Pericardium fibroblast (primary cell): ENCODE measurements at places on chromosomes 7 and 10. TPM values are rescaled to one million over a fixed set of nuclear protein-coding genes. Genes with fewer than 3 reads are reported as not detected.

SPDYE16 gene
- total RNA-seq: not detected in 2 replicates

MACROH2A2 gene
- total RNA-seq: 14.5 and 14.9 TPM in 2 replicates

SPDYE17 gene
- total RNA-seq: not detected in 2 replicates

OR2A5 gene
- total RNA-seq: not detected in 2 replicates

UPK3BL1 gene
- 20.4 and 22.5 TPM in 2 replicates for total RNA-seq
